ENCODE measurements at places on chromosomes 4 and X. TPM values are rescaled to one million over a fixed set of nuclear protein-coding genes. Genes with fewer than 3 reads are reported as not detected.

Gene RS1
- total RNA-seq, result not detected

Gene GPR34
- total RNA-seq, result not detected

Gene F8A2
- not detected for total RNA-seq

Gene TLR6
- 3.4 TPM for total RNA-seq

Gene XAGE2
- not detected for total RNA-seq

Gene EMCN
- total RNA-seq, result 0.22 TPM

Gene DMP1
- total RNA-seq, result not detected

Gene MAGEE2
- not detected for total RNA-seq

Gene PRDM5
- 18.7 TPM for total RNA-seq

Gene TGIF2LX
- not detected for total RNA-seq

Gene BCLAF3
- 4.8 TPM for total RNA-seq

Gene TRAPPC2
- total RNA-seq, result 10.4 TPM

Gene REELD1
- not detected for total RNA-seq

Gene RIPPLY1
- total RNA-seq, result not detected

Gene MTTP
- total RNA-seq, result not detected

Gene FUNDC1
- 19.6 TPM for total RNA-seq

Gene PRRG3
- total RNA-seq, result not detected

Gene MID1
- total RNA-seq, result 5.6 TPM

Gene CXCL10
- total RNA-seq, result not detected

Gene ALPK1
- 7.9 TPM for total RNA-seq

All from GM23248 (cell line).